ENCODE measurements at places on chromosomes 2 and 18. TPM values are rescaled to one million over a fixed set of nuclear protein-coding genes. Genes with fewer than 3 reads are reported as not detected.

G6PC2 gene
- 0.09 TPM for polyA plus RNA-seq

LANCL1 gene
- 74.1 TPM for polyA plus RNA-seq

GALNT13 gene
- polyA plus RNA-seq, result 1.4 TPM

LYPD1 gene
- polyA plus RNA-seq, result 115 TPM

DNAJC5G gene
- 1.4 TPM for polyA plus RNA-seq

COL4A4 gene
- polyA plus RNA-seq, result 53.5 TPM

L3MBTL4 gene
- polyA plus RNA-seq, result 5.7 TPM

VAMP5 gene
- polyA plus RNA-seq, result 46.1 TPM

TMEM198 gene
- 3.8 TPM for polyA plus RNA-seq

INPP1 gene
- 14.1 TPM for polyA plus RNA-seq

PRSS56 gene
- polyA plus RNA-seq, result not detected

AOX1 gene
- polyA plus RNA-seq, result 2.8 TPM

GRCh38 chr2:151297882-151298281 lies 8.4 kb upstream of the NMI start:
- DNase-seq, result no peak

DNA sequence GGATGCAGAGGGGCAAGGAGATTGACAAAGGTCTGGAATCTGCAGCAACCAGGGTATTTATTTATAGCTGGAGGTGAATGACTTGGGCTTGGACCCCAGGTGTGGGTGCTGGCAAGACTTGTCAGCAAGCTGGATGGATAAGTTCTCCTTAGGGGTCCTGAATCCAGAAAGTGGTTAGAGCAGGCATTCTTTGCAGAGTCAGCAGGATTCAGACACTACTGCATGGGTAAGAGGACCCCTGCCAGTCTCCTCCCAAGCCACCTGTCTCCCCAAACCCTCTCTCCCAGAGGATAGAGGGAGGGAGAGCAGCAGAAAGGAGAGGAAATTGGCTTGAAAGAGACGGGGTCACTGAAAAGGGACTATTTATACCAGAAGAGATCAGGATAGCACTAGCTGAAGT lies 89.5 kb downstream of the VAPA start:
- no peak for DNase-seq

DNA sequence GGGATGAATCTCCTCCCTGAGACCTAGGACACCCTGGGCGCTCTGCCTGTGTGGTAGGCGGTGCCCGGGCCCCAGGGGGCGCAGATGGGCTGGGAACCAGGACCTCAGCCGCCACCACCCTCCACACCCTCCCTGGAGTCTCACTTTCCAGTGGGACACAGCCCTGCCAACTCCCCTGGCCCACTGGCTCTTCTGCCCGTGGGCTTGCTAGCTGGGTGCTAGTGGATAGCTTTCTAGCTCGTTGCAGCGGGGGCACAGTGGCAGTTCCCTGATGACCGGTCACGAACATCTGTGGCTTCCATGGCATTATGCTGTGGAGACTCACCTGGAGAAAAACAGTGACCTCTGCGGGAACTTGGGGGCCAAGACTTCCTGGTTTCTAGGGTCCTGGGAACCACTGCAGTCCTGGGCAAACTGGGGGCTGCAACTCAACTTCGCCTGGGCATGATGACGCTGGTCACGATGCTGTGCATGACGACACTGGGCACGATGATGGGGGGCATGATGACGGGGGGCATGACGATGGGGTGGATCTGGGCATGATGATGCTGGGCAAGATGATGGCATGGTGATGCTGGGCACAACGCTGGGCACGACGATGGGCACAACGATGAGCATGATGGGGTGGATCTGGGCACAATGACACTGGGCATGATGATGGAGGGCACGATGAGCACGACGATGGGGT lies 31.0 kb upstream of the ALLC start:
- DNase-seq, result no peak

GRCh38 chr2:163709270-163709669 lies 26.5 kb downstream of the FIGN start:
- no peak for DNase-seq

DNA sequence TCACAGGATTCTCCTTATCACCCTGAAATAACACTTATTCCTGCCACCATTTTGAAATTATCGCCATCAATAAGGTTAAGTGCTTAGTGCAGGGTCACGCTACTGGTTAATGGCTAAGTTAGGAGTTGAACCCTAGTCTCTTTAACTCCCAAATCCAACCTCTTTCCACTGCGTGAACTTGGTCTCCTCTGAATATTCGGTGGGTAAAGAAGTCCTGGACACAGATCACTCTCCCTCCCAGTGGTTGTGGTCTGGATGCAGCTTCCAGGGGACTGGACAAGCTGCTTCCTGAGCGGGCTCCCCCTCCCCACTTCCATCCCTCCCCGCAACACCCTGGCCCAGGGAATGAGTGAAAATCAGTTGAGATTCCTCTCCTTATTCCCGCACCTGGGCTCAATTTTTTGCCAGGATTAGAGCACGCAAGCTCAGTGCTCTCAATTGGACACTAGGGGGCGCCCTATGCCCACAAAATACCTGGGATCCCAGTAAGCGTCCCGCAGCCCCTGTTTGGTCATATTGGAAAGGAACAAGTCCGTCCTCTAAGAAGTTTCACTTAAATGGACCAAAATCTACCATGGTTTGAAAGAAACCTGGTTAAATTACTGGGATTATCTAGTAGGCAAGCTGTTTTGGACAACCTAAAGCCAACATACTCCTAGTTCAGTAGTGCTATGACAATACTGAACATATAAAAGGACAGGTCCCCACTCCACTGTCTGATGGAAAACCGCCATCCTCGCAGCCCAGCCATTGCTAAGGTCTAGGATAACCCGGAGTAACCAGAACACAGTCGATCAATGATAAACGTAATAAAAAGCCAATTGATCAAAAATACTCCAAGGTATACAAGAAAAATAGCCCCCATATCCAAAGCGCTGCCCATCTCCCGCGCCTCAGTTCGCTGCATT lies 40.4 kb downstream of the DHRS9 start:
- DNase-seq, result peak; percentile 72

GRCh38 chr2:12432985-12433625 lies 283.6 kb upstream of the TRIB2 start:
- DNase-seq, result no peak

DNA sequence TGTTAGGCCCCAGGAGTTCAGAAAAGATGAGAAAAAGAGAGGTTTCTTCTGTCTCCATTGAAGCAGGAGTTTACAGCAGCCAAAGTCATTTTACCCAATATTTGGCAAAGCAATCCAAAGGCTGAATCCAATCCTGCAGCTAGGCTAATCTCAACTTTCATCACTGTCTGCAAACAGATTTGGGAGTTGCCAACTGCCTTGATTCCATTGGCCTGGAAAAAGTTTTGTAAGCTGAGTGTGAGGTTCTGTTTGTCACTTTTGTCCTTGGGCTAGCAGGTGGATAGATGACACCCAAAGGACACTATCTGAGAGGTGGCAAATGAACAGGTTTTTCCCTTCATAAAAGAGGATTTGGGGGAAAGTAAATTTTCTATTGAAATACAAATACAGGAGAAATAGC lies 56.6 kb upstream of the SETBP1 start:
- no peak for DNase-seq

- DNase-seq, result no peak
Observed at GRCh38 chr18:59029663-59030429, 109.8 kb upstream of the SEC11C start.

DNA sequence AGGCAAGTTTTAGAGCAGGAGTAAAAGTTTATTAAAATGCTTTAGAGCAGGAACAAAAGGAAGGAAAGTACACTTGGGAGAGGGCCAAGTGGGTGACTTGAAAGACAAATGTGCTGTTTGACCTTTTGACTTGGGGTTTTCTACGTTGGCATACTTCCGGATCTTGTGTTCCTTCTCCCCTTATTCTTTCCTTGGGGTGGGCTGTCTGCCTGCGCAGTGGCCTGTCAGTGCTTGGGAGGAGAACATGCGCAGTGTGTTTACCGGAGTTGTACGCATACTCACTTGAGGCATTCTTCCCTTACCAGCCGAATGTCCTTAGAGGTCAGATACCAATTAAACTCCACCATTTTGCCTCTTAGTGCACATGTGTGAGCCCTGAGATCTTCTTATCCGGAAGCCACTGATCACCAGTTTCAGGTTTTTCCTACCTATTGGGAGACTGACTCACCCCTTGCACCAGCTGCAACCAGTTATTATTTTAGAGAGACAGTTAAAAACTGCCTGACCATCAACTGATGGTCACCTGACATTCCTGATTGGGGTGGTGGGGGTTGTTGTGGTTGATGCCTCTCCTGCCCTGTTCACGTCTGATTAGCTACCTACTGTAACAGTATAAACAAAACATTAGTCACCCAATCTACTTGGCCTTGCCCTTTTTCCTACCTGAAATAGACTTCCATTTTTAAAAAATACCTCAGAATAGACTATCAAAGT lies 67.5 kb downstream of the NYAP2 start:
- DNase-seq, result no peak

DNA sequence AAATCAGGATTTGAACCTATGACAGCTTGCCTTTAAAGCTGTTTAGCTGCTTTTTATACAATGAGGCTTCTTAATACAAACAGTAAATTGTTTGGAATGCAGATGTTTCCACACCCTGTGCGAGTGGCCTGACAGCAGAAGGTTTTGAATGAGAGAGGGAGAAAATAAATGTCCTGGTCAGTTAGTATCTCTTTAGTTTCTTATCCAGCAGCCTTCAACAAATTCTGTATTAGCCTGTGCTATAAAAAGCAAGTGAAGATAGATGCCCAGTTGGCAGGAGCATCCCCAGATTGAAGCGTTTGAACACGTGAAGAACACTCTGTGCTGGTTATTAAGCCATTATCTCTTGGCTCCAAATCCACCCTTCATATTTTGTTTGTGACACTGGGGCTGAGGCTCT lies 70.6 kb downstream of the CERS6 start:
- no peak for DNase-seq

DNA sequence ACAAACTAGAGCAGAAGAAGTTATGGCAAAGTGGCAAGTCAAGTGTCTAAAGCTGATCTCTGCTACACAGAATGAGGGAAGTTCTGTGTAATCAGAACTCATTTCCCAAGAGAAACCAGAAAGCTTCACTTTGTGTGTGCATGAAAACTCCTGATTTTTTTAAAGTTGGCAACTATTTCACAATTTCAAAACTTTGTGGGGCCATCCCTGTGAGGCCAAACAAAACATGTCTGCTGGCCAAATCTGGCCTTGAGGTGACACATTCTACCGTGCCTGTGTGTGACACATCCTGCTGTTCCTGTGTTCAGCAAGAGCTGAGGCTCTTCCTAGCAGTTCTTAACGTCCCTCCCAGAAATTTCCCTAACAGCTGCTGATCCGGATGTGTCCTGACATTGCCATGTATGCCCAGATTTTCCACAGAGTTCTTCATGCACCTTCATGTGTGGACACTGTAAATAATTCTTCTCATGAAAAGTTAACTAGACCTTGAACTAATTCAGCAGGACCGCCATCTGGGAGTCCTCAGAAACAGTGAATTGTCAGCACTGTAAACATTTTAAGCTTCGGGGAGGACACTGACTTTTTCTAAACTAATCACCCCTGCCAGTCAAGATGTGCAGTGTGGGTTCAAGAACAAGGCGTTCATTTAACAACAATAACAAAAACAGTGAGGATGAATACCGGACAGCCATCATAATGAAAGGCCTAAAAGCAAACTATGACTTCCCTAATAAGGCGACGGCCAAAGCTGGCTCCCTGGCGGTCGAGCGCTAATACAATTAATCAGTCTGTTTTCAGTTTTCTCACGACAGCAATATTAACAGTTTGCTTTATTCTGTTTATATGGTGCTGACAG lies 99.0 kb downstream of the PLEKHM3 start:
- DNase-seq, result peak; percentile 24

GRCh38 chr2:101608408-101609310 lies 88.8 kb upstream of the MAP4K4 start:
- DNase-seq, result no peak

DNA sequence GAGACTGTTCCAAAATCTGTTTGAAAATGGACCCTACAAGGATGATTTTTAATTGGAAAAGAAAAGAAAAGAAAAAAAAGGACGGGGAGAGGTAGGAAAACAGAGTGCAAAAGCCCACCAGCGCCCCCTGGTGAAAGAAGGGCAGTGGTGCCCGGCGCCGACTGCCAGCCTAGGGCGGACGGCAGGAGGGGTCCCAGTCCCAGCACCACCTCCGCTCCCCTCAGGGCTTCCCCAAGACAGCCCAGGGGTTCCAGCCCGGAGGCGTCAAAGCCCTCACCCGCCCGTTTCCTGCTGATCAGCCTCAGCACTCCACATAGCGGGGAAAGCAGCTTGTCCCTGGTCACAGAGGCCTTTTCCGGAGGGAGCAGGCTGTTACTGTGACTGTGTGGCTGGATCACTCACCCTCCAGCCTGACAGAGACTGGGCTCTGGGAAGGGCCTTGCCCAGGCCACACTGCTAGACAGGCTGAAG lies 213.9 kb downstream of the TFCP2L1 start:
- DNase-seq, result no peak

- peak; percentile 10 for DNase-seq
Observed at GRCh38 chr2:149661844-149662243, 74.3 kb upstream of the MMADHC start.

DNA sequence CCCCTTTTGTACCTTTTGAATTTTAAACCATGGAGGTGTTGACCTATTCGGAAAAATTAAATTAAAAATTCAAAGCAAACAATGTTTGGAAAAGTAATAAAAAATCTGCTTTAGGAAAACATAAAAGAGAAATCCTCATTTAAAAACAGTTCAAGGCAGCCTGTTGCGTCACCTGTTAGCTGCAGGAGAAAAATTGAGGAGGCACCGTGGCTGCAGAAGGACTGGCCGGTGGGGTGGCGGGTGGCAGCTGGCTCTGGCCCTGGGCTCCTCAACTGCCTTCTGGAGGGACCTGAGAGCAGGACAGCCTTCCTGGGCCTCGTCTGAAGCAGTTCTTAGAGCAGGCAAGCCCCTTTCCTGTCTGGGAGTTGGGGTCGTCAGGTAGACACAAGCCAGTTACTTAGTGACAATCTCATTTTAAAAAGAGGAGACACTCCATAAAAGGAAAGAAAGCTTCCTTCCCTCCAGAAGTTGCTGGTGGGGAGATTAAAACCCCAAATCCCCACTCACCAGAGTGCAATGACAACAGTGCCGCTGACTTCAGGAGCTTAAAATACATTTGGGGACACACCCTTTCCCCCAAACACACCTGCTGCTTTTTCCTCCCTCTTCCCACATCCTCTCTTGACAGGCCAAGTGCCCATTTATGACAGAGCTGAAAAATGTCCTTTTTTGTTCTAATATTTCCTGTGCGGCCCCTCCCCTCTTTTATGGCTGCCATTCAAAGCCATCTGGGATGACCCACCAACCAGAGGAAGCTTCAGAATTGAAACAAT lies 9.7 kb downstream of the ZBTB7C start:
- DNase-seq, result no peak

GRCh38 chr2:150483532-150483931 lies 3.9 kb downstream of the RND3 start:
- no peak for DNase-seq

DNA sequence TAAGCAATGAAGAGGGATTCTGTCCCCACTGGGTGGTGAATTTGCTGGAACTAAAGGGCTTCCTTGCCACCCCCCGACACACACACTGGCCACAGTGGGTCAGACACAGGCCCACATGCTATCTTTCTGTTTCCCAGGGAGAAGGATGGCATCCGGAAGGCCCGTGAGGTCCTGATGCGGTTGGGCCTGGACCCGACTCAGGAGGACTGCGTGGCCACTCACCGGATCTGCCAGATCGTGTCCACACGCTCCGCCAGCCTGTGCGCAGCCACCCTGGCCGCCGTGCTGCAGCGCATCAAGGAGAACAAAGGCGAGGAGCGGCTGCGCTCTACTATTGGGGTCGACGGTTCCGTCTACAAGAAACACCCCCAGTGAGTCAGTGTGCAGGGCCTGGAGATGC lies 44.6 kb downstream of the HK2 start:
- DNase-seq, result no peak
